ENCODE measurements at places on chromosomes 7 and 10. TPM values are rescaled to one million over a fixed set of nuclear protein-coding genes. Genes with fewer than 3 reads are reported as not detected.

ANKRD61 gene
- not detected for total RNA-seq

CXCL12 gene
- 10.6 TPM for total RNA-seq

ADARB2 gene
- total RNA-seq = 8.8 TPM

CADPS2 gene
- total RNA-seq = 10.0 TPM

KCP gene
- 1.3 TPM for total RNA-seq

SUV39H2 gene
- 37.6 TPM for total RNA-seq

UCN3 gene
- not detected for total RNA-seq

GRK5 gene
- 14.7 TPM for total RNA-seq

CRYGN gene
- total RNA-seq = not detected

BAMBI gene
- 1.9 TPM for total RNA-seq

FAM204A gene
- 52.3 TPM for total RNA-seq

COBL gene
- total RNA-seq = 8.1 TPM

CYP51A1 gene
- total RNA-seq = 239 TPM

FANK1 gene
- 2.2 TPM for total RNA-seq

SCART1 gene
- 2.8 TPM for total RNA-seq

DYNC1I1 gene
- 197 TPM for total RNA-seq

AKR1C8 gene
- total RNA-seq = not detected

CRHR2 gene
- 2.8 TPM for total RNA-seq

GDF10 gene
- 6.3 TPM for total RNA-seq

ASB4 gene
- 0.31 TPM for total RNA-seq

GRID2IP gene
- 1.3 TPM for total RNA-seq

CYP26C1 gene
- 0.63 TPM for total RNA-seq

CTAGE8 gene
- total RNA-seq = not detected

SPDYE2B gene
- not detected for total RNA-seq

FXYD4 gene
- not detected for total RNA-seq

CCDC3 gene
- 13.8 TPM for total RNA-seq

PAX4 gene
- total RNA-seq = not detected

GARIN1A gene
- 3.4 TPM for total RNA-seq

KCNMA1 gene
- 120 TPM for total RNA-seq

ZPBP gene
- not detected for total RNA-seq

HOXA3 gene
- not detected for total RNA-seq

RASSF4 gene
- total RNA-seq = 13.1 TPM

TES gene
- total RNA-seq = 11.3 TPM

MMP21 gene
- total RNA-seq = 0.31 TPM

MYPN gene
- not detected for total RNA-seq

TDRD1 gene
- total RNA-seq = under 0.01 TPM

NEURL1 gene
- total RNA-seq = 44.4 TPM

SPRN gene
- 13.1 TPM for total RNA-seq

EEF1AKMT2 gene
- total RNA-seq = 66.0 TPM

CCL24 gene
- total RNA-seq = not detected

TBX20 gene
- total RNA-seq = not detected

ARL3 gene
- 27.5 TPM for total RNA-seq

Data from parietal lobe (tissue), 2 donors.